ENCODE measurements at places on chromosomes 4 and X.

DNA sequence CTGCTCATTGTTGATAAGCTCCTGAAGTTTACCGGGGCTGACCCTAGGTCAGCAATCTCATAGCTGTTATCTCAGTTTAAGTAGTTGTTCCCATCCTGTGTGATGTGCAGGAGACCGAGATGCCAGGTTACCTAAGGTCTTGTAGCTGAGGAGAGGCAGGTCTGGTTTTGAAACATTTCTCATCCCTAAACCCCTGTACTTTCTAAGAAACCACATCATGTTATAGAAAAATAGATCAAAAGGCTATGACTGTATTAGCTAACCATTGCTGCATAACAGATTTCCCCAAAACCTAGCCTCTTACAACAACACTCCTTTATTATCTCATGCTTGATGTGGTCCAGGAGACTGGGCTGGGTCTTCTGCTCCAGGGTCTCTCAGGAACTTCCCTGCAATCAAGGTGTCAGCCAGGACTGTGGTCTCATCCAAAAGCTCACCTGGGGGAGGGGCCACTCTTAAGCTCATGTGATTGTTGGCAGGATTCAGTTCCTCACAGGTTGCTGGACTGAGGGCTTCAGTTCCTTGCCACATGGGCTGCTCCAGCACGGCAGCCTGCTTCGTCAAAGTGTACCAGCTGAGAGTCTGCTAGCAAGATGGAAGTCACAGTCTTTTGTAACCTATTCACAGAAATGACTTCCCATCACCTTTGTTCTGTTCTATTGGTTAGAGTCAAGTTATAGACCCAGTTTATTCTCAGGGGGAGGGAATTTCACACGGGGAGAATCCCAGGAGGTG, 60.9 kb upstream of the CLCN4 start:
- DNase-seq, result no peak

GRCh38 chr4:95831166-95831565, 8.7 kb upstream of the PDHA2 start:
- no peak for DNase-seq

DNA sequence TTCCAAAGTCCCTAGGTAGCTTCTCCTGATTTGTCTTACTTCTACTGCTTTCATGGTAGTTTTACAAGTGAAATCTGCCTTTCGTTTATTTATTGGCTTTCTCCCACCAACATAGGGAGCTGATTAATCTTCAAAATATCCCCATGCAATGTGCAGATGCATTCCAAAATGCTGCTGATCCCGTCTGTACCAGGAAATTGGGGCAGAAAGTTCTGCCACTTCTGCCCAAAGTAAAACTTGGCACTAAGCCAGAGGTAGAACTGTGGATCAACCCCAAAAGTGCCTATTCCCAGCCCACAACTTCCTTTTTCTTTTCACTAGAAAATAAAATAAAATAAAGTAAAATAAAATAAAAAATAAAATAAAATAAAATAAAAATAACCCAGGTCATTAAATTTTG, 47.3 kb upstream of the PPARGC1A start:
- no peak for DNase-seq

- DNase-seq, result no peak
Measured at GRCh38 chr4:17030543-17030942, 132.1 kb upstream of the LDB2 start.

DNA sequence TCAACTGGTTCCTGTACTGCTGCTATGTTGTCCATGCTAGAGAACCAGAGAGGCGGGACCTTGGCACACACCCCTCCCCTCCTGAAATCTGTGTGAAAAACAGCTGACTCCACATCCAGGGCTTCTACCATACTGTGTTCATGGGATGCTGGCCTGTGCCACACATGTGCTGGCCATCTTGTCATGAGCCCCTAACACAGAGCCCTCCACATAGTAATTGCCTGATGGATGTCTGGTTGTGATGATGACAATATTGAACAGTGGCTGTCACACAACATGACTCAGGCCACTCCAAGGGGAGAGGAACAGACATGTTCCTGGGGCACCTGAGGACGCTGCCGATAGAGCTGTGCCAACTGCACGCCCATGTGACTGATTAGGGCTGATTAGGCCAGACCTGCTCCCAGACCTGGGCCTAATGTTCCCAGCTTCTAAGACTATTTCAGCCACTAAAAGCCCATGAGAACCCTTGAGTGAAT, 13.1 kb downstream of the SLC25A5 start:
- no peak for DNase-seq

- DNase-seq, result peak; percentile 29
Measured at GRCh38 chrX:54358424-54359211, 772 bp upstream of the WNK3 start.

GRCh38 chr4:169080981-169081380, 70.9 kb upstream of the CBR4 start:
- DNase-seq, result no peak

- DNase-seq, result no peak
Measured at GRCh38 chr4:121822796-121823504, 733 bp downstream of the CCNA2 start.

- DNase-seq, result no peak
Measured at GRCh38 chr4:1215141-1216075, 33.5 kb downstream of the CTBP1 start.

GRCh38 chr4:6848717-6849305, 60.8 kb upstream of the TBC1D14 start:
- no peak for DNase-seq

GRCh38 chr4:3862640-3863420, 96.6 kb downstream of the ADRA2C start:
- DNase-seq, result no peak

DNA sequence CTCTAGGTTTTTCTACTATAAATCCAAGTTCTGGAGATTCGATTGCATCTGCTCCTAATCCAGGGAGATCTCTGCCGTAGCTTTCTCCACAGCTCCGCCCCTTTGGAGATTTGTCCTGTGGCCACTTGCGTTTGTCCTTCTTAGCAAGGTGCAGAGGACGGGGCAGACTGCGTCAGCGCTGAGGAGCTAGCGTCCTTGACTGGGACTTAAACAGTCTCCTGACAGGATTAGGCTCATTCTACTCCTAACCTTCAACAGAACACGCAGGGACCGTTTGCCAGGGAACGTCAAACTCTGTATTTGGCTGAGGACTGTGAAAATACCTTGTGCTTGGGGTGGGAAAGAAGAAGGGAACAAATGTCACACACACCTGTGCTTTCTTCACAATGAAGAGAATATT, 38.6 kb downstream of the SORBS2 start:
- no peak for DNase-seq

DNA sequence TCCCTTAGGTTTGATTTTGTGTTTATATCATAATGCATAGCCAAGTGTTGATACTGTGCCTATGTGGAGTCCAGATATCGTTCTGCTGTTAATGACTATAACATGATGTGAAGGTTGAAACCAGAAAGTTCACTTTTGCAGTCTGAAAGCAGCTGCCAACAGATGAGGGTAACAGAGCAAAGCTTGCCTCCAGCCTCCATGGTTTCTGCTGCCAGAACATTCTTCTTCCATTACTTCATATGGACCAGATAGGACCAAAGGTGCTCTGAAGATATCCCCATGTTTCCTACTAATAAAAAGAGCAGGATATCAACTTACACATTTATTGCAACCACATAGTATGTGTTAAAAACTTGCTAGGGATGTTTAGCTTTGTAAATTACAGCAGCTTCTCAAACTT, 394.1 kb downstream of the SPRY1 start:
- no peak for DNase-seq

- DNase-seq, result no peak
Measured at GRCh38 chr4:102256321-102256720, 89.0 kb downstream of the SLC39A8 start.

DNA sequence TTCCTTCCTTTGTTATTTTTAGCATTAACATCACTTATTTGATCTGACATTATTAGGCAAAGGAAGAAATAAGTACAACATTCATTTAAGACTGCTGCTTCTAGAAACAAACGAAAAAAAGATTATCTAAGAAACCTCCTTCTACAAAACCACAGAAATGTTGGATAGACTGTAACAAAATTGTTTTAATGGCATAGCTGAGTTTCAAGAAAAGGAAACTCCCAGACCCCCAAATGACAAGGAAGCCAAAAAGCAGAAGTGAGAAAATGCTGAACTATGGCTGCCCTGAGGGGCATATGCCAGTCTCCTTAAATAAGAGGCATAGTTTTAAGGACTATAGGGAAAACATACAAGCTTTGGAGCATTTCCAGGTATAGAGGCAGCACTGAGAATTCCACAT, 1431.6 kb upstream of the TENM3 start:
- no peak for DNase-seq

DNA sequence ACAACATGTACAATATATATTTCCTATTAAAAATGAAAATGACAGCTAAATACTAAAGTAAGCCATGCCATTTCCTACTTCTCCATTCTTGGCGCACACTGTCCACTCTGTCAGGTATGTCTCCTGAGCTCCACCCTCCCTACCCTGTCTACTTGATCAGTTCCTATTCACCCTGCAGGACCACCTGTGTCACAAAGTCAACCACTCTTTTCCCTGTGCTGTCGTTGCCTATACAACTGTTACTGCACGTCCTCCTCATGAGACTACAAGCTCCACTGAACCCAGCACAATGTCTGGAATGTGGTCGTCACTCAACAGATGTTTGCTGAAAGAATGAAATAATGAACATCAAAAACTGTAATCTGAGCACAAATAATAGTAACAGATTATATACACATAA, 54.9 kb downstream of the SLC9A7 start:
- DNase-seq, result no peak

DNA sequence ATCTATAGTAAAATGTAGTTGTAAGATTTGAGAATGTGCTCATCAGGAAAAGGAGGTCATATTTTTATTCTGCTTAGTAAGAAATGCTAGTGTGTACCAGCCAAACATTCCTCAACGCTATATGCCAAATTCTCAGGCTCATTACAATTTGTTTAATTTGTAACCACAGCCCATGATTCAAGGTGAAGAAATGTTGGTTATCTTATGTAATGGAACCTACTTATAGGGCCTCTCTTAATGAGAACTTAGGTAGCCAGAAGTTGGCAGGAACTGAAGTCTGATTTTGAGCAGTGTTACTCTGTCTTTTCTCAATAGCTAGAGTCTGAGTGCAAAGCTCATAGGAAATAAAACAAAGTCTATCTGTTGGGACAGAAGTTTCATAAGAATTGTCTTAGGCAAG, 595.0 kb downstream of the GLUD2 start:
- no peak for DNase-seq

DNA sequence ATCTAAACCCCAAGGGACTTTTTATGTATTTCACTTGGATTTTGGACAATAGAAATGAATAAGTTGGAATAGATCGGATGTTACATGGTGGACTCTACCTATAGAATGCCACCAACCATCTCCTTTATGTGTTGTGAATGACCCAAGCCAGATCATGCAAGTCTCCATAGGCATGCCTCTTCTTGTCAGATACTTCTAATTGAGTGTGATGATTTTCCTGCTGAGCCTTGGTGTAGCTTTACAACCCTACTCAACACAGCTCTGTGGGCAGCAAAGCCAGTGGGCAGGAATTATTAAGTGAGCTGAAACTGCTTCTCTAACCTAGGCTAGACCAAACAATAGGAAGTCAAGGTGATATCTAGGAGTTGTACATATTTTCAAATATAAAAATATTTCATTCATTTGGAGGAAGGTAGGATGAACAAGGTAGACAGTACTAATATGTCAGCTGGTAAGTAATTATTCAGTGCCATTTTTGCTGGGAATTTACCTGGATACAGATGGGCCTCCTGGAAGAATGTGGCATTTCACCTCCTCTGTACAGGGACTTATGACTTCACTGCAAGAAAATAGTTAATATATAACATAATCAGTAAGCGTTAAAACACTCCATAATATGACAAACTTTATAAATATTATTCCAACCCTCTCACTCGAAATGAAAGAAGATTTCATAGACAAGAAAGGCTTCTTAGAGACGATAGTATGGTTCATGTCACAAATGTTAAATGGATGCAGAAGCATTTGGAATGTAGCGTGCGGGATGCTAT, 298.0 kb upstream of the FAT1 start:
- DNase-seq, result no peak

GRCh38 chr4:118974758-118975157, 86.1 kb downstream of the SYNPO2 start:
- DNase-seq, result no peak

- DNase-seq, result no peak
Measured at GRCh38 chr4:150136036-150136435, 57.8 kb downstream of the DCLK2 start.

GRCh38 chr4:75630937-75631329, 605 bp upstream of the CDKL2 start:
- DNase-seq, result no peak

- DNase-seq, result no peak
Measured at GRCh38 chr4:94882756-94883155, 125.0 kb downstream of the BMPR1B start.

DNA sequence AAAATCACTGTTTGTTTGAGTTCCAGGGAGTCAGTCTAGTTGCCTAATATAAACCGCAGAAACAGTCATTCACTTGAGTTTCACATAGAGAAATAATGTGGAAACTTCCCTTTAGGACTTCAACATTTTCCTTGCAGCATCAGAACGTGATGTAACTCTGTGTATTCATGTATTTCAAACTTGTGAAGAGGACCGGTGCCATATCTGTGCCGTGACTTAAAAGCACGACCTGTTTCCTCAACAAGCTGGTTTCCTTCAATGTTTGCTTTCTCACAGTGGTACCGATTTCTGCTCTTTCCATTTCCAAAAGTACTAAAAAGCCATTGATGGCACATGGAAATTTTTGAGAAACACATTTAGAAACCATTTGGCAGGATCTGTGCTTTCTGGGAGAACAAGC, 166.6 kb upstream of the RAPGEF2 start:
- no peak for DNase-seq

GRCh38 chr4:113979148-113979904, at the start of gene ARSJ:
Gene ARSJ (minus strand): TSS chr4:113979647. CDS start chr4:113978834, 813 bp downstream.
- no peak for DNase-seq

DNA sequence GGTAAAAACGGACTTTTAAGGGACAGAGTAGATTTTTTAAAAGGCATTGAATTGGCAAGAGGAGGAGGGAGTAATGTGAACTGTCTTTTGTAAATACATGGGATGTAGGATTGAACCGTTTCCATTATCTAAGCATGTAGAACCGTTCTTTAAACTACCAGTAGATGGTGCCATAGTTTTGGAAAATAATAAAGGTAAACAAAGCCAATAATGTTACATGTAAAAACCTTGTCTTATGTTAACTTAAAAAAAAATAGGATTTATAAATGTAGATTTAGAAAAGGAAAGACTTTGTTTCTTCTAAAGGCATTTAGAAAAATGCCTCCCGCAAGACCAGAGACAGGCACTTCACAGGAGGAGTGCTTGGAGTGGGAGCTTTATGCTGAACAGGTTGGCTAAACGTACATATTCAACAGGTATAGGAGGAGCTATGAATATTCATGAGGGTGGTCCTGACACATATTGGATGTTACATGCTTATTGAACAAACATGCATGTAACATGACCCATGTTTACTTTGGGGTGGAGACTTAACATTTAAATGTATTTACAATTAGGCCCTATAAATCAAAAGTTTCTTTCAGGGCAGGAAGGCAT, 45.5 kb upstream of the FAM241A start:
- no peak for DNase-seq

Data from stimulated activated CD4-positive, alpha-beta T cell treated with anti-CD3 and anti-CD28 coated beads, Interleukin-1b, Interleukin-23, amount 100 ng/mL, for 1 hour (primary cell).